ENCODE measurements at places on chromosomes 5 and 9.

DNA sequence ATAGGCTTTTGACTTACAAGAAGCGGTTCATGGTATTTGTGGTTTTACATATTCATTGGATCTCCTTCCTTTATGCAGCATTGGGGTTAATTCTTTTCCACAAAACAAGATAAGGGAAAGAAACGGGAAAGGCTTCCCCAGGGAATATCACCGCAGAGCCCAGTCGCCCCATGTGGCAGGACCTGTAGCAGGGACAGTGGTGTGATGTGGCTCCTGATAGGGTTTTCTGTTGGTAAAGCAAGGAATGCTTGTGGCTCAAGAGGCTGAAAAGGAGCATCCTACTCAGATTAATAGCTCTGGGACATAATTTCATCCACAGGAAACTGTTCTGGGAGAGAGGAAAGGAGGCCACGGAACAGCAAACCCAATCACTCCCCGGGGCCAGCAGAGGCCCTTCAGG is 699.9 kb downstream of the MTRR start:
- DNase-seq, result no peak

DNA sequence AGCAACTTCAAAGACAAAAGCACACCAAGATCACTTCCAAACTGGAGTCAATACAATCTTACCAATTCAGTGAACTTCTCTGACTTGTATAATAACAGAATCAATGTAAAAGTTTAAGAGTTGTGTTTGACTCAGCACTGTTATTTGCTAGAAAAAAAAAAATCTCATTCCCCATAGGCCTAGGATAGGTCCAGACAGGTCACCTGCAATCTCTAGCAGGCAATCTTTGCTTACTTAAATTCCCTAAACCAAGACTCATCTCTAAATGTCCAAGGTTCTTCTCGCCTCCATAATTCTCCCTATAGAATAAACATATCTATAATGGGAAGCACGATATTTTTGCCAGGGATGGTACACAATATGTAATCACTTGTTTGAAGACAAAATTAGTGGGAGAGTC is 2.5 kb downstream of the FAM169A start:
- DNase-seq, result no peak

GRCh38 chr9:137087409-137087925 is 682 bp downstream of the MAN1B1 start:
- DNase-seq, result no peak

DNA sequence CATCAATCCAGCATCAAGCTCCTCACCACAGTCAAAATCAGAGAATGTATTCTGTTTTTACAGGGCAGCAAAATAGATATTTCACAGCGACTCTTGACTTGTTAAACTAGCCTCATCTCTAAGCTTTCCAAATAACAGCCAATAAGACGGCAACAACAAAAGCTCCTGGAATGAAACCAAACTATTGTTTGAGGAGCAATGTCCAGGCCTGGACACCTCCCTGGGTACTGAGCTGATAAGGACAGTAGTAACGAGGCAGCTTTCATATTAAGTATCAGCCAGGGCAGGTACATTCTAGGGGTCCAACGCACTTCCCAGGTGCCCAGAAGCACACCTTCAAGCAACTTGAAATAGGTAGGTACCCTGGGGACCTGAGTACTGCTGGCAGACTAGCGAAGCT is 260.3 kb downstream of the ENC1 start:
- no peak for DNase-seq

GRCh38 chr9:130114741-130115140 is 57.5 kb upstream of the NCS1 start:
- DNase-seq, result no peak

GRCh38 chr9:72424131-72424530 is 59.1 kb upstream of the ZFAND5 start:
- no peak for DNase-seq

- no peak for DNase-seq
These were observed 133.4 kb downstream of the MRPL36 start for GRCh38 chr5:1666221-1666620.

DNA sequence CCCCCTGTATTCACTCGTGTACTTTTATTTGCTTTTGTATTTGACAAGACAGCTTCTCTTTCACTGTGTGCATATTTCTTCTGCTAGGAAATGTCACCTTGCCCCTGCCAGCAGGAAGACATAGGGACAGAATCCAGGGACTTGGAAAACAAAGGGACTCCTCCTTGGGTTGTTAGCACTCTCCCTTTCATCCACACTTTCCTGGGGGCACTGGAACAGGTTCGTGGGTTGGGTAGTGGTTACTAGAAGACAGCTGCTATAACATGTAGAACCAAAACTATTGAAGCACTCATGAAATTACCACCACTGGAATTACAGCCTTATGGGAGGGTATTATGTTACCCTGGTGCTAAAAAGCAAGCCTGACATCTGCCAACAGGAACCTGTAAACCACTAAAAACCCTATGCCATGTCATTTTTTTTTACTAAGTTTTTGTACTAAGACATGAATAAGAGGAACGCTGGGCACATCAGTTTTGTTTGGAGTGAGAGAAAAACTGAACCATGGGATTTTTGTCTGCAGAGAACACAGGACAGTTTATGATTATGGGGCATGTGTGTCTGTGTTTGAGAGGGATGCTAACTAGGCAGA is 4.7 kb upstream of the CCL28 start:
- no peak for DNase-seq

All from activated CD4-positive, CD25-positive, alpha-beta regulatory T cell (primary cell).